ENCODE measurements at places on chromosomes 11 and 22.

- no peak for DNase-seq
Measured at GRCh38 chr22:48379371-48379770, 1448.3 kb downstream of the BRD1 start.

GRCh38 chr11:82815406-82815805 is 81.7 kb upstream of the FAM181B start:
- no peak for DNase-seq

DNA sequence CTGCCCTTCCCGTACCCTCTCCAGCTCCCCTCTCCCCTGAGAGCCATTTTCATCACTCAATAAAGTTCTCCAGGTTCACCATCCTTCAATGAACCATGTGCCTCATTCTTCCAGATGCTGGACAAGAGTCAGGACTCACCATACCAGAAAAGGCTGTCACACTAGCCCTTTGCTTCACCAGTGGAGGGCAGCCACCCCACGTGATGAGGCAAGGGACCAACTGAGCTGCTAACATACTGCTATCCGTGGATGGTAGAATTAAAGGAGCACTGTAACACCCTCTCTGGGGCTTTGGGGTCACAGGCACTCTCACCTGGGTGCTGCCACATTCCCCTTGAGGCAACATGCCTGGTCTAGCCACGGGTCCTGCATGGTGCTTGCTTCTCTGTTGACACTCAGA is 13.1 kb upstream of the OR5I1 start:
- no peak for DNase-seq

DNA sequence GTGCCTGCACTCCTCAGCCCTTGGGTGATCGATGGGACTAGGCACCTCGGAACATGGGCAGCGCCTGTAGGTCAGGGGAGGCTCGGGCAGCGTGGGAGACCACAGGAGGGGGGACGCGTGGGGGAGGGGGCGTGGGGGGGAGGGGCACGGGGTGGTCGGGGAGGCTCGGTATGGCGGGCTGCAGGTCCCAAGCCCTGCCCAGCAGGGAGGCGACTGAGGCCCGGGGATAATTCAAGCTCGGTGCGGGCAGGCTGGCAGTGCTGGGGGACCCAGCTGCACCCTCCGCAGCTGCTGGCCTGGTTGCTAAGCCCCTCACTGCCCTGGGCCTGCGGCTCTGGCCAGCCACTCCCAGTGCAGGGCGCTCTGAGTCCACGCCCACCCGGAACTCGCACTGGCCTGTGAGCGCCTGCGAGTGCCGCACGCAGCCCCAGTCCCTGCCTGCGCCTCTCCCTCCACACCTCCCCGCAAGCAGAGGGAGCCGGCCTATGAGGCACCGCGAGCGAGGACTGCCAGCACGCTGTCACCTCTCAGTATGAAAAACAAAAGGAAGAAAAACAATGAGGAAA is 1698.3 kb upstream of the RAG2 start:
- no peak for DNase-seq

DNA sequence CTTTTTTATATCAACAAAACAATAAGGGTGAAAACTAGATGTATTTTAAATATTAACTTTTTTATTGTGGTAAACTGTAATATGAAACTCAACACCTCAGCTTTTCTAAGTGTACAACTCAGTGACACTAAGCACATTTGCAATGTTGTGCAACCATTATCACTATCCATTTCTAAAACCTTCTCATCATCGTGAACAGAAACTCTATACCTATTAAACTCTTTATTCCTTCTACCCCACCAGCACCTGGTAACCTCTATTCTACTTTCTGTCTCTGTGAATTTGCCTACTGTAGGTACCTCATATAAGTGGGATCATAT is 9.4 kb downstream of the HORMAD2 start:
- peak; percentile 13 for DNase-seq

DNA sequence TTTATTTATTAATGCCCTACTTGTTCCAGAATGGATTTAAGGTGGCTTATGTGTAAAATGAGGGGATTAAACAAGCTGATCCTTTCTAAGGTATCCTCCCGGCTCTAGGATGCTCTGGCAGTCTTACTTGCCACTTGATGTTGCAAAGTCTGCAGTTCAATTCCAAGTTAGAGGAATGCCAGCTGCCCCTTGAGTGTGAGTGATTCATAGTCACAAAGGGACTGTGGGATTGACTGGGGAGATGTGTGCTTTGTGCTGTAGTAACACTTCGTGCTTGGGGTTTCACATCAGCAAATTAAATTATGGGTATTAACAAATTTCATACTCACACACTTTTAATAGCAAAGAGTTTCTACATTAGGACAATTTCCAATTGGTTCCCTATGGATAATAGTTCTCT is 550.8 kb upstream of the CADM1 start:
- DNase-seq = no peak

- DNase-seq = peak; percentile 42
Measured at GRCh38 chr11:75474878-75475766, 42.1 kb upstream of the KLHL35 start.

DNA sequence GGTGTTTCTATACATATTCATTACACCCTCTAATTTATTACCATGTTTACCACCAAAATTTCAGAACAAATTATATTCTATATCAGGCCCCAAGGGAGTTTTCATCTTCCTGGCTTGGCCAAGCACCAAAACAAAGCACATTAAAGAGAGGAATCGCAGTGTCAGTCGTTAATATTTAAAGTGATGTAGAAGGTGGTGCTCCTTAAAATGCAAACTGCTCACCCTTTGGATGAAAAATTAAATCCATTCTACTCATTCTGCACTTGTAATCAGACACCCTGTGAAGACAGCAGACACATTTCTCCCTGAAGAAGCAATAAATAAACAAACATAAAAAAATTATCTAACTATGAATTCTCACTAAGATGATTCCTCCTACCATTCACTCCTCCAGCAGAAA is 113.4 kb downstream of the LRRC4C start:
- no peak for DNase-seq

DNA sequence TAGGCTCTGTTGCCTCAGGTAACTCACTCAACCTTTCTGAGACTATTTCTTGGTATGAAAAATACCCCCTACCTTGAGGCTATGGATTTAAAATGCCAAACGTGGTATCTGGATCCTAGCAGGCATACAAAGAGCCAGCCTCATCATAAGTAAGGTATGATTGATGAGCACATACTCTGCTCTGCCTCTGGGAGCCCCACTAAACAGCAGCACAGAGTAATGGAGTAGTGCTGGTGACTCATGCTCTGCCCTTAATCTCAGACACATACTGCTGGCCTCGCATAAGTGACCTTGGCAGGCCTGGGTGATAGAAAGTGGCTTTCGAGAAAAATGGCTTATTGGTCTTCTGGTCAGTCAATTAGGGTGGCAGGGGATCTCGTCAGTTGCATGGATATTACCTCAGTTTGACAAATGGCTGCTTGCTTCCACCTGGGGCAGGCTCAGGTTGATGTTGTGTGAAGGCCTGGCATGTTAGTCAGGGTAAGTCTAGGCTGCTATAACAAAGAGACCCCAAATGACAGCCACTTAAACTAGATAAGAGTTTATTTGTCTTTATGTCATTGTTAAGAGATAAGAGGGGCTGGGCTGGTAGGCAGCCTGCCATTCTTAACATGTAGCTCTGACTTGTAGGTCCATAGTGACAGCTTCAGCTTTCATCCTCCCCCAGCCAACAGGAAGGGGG is 15.2 kb upstream of the SLC6A5 start:
- no peak for DNase-seq

GRCh38 chr22:45105281-45105702 is 58.4 kb upstream of the NUP50 start:
- no peak for DNase-seq

DNA sequence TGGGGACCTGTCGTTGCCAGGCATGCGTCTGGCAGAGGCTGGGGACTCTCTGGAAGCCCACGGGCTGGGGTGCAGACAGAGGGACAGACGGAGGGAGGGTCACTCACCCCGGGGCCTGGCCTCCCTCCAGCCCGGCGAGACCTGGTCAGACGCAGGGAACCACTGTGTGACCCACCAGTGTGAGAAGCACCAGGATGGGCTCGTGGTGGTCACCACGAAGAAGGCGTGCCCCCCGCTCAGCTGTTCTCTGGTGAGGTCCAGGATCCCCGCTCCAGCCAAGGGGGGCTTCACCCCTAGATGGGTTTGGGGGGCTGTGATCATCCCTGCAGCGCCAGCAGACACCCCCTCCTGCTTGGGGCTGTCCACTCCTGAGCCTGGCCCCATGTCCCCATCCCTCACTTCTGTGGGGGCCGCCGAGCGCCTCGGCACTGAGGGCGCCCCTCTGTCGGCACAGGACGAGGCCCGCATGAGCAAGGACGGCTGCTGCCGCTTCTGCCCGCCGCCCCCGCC is 23.6 kb upstream of the MUC5B start:
- DNase-seq = no peak

- no peak for DNase-seq
Measured at GRCh38 chr11:44326615-44327475, 16.9 kb upstream of the ALX4 start.

GRCh38 chr11:45560913-45561281 is 104.5 kb downstream of the CHST1 start:
- DNase-seq = no peak

DNA sequence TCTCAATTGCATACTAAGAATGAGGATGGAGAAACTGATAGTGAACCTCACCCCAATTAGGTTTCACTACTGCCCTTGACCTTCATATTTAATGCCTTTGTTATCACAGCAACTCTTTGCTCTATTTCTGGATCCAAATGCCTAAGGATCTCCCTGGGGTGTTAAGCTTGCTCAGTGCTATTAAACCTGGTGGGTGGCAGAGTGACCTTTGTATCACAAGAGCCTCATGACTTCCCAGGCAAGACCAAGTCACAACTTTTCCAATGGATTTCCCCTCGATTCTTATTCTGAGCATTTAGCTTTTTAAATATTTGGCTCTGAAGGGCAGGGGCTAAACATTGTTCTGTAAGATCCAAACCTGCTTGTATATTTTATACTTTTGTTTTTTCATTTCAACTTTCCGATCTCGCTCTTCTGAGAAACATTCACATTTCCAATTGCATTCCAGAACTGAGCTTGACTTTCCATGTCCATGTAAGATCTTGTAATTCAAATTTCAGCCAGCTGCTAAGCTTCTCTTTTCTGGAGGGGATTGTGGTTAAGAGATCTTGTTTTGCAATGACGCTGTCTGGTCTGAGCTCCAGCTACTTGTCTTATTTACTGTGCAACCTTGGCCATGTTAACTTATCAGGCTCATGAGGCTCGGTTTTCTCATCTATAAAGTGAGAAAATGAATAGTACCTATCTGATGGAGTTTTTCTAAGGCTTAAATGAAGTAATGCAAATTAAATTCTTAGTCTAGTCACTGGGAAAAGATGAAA is 6.4 kb upstream of the EHF start:
- DNase-seq = peak; percentile 70

- DNase-seq = peak; percentile 4
Measured at GRCh38 chr11:19432370-19433061, 191.8 kb upstream of the E2F8 start.

- DNase-seq = no peak
Measured at GRCh38 chr22:20178915-20179227, 28.0 kb upstream of the CCDC188 start.

- no peak for DNase-seq
Measured at GRCh38 chr11:40252236-40252635, 1207.2 kb downstream of the LRRC4C start.

DNA sequence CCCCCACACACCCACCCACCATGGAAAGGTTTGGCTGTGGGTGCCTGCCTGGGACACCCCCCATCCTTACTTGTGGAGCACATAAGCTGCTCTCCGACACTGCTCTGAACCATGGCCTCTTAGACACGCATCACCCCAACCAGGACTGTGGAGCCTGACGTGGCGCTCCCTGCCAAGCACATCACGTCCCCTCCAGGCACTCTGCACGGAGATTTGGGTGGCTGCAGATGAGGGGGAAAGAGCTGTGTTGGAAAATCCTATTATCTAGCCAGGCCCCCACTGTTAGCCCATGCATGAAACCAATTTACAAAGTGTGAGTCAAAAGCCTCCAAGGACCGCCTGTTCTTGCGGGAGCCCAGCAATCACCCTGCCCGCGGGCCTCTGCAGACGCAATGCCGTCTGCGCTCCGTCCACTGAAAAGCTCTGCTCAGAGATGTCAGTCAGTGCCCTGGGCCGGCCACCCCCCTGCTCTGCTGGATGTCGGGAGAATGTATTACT is 163.4 kb upstream of the NECTIN1 start:
- no peak for DNase-seq

DNA sequence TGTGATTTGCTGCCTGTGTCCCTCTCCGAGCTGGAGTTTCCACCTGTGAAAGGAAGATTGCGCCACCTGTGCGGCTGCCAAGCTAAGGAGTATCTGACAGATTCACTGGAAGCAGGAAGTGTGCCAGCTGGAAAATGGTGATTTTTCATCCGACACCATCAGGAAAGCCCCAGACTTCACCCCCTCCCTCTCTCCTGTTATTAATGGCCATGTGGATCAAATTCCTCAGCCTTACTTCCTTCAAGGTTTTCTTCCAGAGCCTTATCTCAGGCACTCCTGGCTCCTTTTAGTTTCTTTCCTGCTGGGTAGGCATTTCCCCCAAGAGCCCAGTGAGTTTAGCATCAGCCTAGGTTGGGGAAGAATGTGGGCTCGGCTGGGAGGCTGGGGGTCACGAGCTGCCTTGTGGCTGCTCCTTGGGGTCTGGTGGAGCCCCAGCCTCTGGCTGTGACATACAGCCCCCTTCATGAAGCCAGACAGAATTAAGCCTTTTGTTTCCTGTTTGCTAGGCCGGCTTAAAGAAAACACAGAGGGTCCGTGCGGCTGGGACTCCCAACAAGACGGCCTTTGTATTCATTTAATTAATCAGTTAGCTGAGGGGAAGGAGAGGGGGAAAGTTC is 37.1 kb downstream of the PKNOX2 start:
- no peak for DNase-seq

GRCh38 chr22:22452211-22452610 is 56.3 kb downstream of the ZNF280B start:
- no peak for DNase-seq

GRCh38 chr11:131036514-131036913 is 120.2 kb upstream of the SNX19 start:
- DNase-seq = peak; percentile 22

GRCh38 chr11:16843294-16843693 is 104.8 kb downstream of the C11orf58 start:
- DNase-seq = no peak

- DNase-seq = peak; percentile 53
Measured at GRCh38 chr22:28497188-28497587, 182.5 kb downstream of the TTC28 start.

- DNase-seq = no peak
Measured at GRCh38 chr11:69084371-69084770, 35.6 kb downstream of the TPCN2 start.

GRCh38 chr11:129766898-129767604 is 48.6 kb upstream of the TMEM45B start:
- DNase-seq = peak; percentile 60

DNA sequence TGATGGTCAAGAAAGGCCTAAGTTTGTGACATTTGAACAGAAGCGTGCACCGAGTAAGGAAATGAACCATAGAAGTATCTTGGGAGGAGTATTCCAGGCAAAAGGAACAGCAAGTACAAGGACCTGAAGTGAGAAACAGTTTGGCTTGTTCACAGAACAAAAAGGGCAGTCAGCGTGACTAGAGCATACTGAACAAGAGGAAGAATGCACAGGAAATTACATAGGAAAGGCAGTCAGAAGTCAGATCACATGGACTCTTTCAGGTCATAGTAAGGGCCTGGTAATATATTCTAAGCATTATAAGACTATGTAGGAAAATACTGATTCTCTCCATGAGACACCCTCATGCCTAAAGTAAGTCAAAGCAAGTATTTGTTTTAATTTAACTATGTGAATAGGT is 52.3 kb upstream of the GAB2 start:
- DNase-seq = no peak

Data from adipocyte (in vitro differentiated cells).